Foreskin fibroblast (primary cell): ENCODE measurements at places on chromosomes 11 and 22.

DNA sequence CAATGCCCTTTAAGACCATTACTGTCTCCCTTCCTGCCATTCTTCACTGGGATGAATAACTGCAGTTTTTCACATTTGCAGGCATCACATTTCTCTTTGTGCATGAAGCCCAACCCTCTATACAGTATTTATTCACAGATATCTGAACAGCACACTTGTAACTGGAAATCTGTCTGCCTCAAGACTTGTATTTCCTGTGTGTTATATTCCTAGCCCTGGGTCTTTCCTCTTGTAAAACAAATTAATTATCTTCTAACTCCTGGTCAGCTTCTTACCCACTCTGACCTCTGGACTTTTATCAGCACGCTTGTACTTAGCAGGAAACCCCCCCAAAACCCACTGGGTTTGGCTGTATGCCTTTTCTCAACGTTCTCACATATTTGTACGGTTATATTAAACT lies 2.0 kb downstream of the CSRP3 start:
- no peak for DNase-seq

GRCh38 chr22:19460036-19460435 lies 12.5 kb upstream of the C22orf39 start:
- DNase-seq = no peak

DNA sequence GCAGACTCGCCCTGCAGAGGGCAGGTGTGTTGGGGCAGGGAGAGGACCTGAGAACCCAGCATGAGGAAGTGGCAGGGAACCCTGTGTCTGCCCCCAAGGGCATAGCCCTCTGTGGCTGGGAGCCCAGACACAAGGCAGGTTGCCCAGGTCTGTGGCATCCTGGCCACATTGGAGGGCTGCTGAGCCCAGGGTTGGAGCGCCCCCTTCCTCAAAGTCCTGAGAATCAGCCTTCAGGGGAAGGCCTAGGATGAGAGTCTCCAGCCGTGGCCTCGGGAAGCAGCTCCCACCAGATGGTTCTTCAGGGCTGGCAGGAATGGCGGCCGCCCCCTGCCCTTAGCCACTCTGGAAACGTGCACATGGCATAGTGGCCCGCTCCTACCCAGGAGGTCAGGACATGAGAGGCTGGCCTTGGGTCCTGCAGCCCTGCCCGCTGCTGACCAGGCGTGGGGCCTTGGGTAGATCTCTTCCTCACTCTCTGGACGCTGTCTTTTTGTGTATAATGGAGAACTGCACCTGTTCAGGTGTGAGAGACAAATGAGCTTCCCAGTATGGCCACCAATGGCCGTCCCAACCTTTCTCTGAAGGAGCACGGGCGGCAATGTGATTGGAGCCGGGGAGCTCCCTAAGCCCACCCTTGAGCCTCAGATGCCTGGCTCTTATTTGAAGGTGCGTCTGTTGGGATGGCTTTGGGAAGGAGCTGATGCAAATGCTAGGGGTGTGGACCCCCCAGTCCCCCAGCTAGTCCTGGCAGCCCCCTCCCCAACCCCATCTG lies 4.6 kb upstream of the CDC42BPG start:
- no peak for DNase-seq

GRCh38 chr11:102829316-102830000 lies 14.0 kb downstream of the MMP3 start:
- DNase-seq = no peak

- no peak for DNase-seq
These were observed 95.1 kb downstream of the PIWIL4 start for GRCh38 chr11:94662065-94662779.

DNA sequence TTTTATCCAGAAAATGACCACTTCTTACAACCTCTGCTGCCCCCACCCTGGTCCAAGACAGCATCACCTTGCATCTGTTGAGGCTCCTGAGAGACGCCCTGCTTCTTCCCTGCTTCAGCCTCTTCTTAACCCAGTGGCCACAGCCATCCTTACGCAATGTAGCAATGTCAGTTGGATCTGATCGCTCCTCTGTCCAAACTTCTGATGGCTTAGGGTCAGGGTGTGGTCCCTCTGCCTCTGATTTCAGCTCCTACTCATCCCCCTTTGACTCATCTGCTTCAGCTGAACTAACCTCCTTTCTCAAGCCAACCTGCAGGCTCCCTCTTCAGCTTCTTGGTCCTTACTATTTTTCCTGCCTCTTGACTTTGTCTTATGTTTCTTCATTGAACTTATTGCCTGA lies 280.8 kb downstream of the KIRREL3 start:
- peak; percentile 29 for DNase-seq

DNA sequence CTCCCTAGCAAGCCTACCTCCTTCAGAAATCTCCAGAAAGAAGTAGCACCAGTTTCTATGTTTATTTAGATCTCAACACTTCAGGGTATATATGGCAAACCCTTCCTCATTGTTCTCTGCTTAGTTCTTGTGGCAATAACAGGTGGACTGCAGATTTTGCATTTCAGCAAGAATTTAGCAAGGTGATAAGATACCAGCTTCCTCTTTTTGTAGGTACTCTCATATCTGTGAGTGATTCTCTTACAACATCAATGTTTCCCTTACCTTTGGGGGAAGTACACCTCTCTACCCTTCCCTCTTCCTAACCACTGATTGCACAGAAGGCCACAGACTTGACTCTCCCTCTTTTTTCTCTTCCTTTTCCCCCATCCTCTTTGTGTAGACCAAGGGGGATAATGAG lies 230.9 kb upstream of the SESN3 start:
- no peak for DNase-seq

GRCh38 chr11:64768300-64768694 lies 8.5 kb upstream of the PYGM start:
- DNase-seq = no peak
